ENCODE measurements at places on chromosomes 1 and 21.

DNA sequence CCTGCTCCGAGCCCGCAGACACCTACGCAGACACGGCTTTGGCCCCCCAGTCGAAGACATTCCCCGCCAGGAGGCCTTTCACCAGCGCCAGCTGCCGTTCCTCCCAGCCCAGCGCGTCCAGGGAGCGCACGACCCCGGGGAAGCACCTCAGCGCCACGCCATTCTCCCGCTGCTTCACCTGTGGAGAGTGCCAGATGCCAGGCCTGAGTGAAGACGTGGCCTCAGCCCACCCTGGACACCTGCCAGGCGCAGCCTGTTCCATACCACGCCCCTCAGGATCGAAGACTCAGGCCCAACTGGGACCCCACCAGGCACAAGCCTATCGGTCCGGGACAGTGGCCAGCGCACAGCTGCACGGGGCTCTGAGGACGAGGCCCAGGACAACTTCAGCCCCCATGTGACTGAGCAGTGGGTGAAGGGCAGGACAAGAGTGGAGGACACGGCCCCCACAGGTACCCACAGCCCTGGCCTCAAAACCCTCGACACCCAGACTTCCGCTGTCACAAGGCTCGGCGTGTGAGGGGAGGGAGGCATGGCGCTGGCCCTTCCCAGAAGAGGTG lies 13.5 kb downstream of the PANK4 start:
- H3K27ac ChIP-seq = no peak overlapping the region
- H3K36me3 ChIP-seq = peaks cover 94% of the 10 kb centered on the region
- H3K4me1 ChIP-seq = no peaks in the 10 kb centered on the region
- H3K4me3 ChIP-seq = no peak overlapping the region
- H3K27me3 ChIP-seq = no peaks in the 10 kb centered on the region
- no peak for DNase-seq

GRCh38 chr21:31683029-31683428 lies 23.5 kb downstream of the SOD1 start:
- DNase-seq = no peak
- no peaks in the 10 kb centered on the region for H3K4me1 ChIP-seq
- no peaks in the 10 kb centered on the region for H3K27me3 ChIP-seq
- H3K36me3 ChIP-seq = peaks cover 10% of the 10 kb centered on the region

DNA sequence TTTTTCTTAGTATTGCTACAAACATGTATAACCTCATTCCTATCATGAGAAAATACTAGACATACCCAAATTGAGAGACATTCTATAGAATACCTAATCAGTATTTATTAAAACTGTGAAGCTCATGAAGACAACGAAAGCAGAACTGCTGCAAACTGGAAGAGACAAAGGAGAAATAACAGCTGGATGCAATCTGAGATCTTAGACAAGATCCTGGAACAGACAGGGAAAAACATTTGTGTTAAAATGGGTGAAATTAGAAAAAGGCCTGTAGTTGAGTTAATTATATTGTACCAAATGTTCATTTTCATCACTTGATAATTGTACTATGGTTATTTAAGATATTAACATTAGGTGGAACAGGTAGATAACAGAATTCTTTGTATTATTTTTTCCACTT lies 392.0 kb downstream of the PLPP3 start:
- DNase-seq = no peak
- H3K4me3 ChIP-seq = no peak overlapping the region
- no peak overlapping the region for H3K27ac ChIP-seq

GRCh38 chr1:205304695-205305070 lies 16.9 kb downstream of the NUAK2 start:
- DNase-seq = no peak
- H3K27ac ChIP-seq = no peak overlapping the region
- peaks cover 63% of the 10 kb centered on the region for H3K36me3 ChIP-seq
- peaks cover 12% of the 10 kb centered on the region for H3K4me1 ChIP-seq
- no peak overlapping the region for H3K4me3 ChIP-seq

GRCh38 chr1:218516526-218516925 lies 171.4 kb downstream of the TGFB2 start:
- no peaks in the 10 kb centered on the region for H3K27me3 ChIP-seq
- no peak for DNase-seq
- no peaks in the 10 kb centered on the region for H3K36me3 ChIP-seq
- no peak overlapping the region for H3K4me3 ChIP-seq
- no peaks in the 10 kb centered on the region for H3K4me1 ChIP-seq

DNA sequence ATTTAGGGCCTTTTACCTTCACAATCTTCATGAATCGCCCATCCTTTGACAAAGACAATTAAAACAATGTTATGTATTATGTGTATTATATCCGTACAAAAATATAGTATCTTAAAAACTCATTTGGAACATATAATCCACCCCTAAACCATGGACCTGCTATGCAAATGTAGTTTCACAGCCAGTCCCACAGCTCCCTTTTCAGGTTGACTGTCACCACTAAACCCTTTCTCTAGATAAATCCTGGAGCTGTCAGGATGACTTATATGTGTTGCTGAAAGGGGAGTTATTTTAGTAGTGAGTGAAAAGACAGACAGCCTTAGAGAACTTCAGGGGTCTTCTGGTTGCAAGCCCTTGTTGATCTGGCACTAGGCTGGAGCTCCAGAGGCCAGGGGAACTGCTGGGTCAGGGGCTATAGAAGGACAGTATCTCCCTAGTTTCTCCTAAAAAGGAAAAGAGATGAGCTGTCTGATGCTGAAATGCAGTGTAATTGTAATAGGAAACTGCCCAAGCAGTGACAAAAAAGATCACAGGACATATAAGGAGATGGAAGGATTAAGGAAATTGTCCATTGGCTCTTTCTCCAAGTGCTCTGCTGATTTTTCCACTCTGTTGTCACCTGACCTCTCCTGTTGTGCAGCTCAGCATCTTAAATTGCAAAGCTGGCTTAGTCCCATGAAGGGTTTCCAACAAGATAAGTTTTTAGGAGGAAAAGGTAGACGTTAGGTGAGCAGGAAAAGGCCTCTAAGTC lies 127.7 kb downstream of the S1PR1 start:
- H3K4me1 ChIP-seq = no peaks in the 10 kb centered on the region
- H3K27me3 ChIP-seq = no peaks in the 10 kb centered on the region

Measured in trophoblast cell (in vitro differentiated cells and primary cell).